ENCODE measurements at places on chromosomes 4 and X.

DNA sequence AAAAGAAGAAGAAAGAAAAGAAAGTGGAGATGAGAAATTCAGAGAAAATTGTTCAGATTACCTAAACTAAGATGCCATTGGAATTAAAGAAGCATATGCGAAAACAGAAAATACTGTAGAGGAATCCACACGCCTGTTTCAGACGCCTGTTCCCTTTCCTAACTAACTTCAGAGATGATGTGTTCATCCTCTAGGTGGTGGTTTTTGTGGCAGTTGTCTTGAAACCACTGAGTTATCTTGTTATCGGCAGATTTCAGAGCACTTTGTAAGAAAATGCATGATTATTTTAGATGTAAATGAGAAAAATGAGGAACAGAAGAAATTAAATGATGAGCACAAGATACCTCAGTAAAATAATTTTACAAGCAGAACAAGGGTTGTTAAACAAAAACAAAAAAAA is 48.3 kb downstream of the FUNDC1 start:
- no peak for DNase-seq

GRCh38 chr4:76053730-76054129 is 17.9 kb upstream of the CXCL11 start:
- no peak for DNase-seq

GRCh38 chr4:73943555-73943954 is 38.3 kb downstream of the PF4 start:
- DNase-seq: no peak

- no peak for DNase-seq
Measured at GRCh38 chr4:185582651-185583400, 47.5 kb upstream of the PDLIM3 start.

DNA sequence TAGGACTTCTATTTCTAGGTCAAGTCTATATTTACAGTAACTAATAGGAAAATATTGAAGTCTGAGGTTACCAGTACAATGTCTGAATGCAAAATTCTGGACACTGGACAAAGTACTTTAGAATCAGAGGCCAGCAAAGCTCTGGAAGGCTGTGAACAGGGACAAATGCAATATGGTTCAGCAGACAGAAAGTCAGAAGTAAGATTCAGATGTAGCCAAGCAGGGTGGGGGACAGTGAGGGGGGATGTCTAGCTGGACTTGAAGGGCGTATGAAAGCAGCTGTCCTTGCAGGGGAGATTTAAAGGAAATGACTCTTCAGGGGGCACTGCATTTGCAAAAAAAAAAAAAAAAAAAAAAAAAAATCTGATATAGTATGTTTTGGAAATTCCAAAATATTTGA is 2.9 kb downstream of the SORBS2 start:
- DNase-seq: no peak

- no peak for DNase-seq
Measured at GRCh38 chr4:163612762-163613161, 118.3 kb downstream of the TMA16 start.

GRCh38 chr4:48049483-48049882 is 32.9 kb downstream of the NIPAL1 start:
- DNase-seq: no peak

- DNase-seq: no peak
Measured at GRCh38 chr4:154781126-154781982, at the start of gene RBM46. Gene RBM46 (plus strand): TSS chr4:154781272. CDS start chr4:154796753, 15,481 bp downstream.

GRCh38 chr4:58688568-58688967 is 1578.4 kb upstream of the IGFBP7 start:
- no peak for DNase-seq

GRCh38 chr4:76527666-76528065 is 92.6 kb downstream of the SHROOM3 start:
- DNase-seq: no peak

DNA sequence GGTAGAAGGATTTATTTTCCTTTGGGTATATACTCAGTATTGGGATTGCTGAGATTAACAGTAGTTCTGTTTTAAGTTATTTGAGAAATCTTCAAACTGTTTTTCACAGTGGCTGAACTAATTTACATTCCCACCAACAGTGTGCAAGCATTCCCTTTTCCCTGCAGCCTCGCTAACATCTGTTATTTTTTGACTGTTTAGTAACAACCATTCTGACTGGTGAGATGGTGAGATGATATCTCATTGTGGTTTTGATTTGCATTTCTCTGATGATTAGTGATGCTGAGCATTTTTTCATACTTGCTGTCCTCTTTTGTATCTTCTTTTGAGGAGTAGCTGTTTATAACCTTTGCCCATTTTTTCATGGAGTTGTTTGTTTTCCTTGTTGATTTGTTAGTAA is 457.8 kb downstream of the TRAM1L1 start:
- DNase-seq: no peak

DNA sequence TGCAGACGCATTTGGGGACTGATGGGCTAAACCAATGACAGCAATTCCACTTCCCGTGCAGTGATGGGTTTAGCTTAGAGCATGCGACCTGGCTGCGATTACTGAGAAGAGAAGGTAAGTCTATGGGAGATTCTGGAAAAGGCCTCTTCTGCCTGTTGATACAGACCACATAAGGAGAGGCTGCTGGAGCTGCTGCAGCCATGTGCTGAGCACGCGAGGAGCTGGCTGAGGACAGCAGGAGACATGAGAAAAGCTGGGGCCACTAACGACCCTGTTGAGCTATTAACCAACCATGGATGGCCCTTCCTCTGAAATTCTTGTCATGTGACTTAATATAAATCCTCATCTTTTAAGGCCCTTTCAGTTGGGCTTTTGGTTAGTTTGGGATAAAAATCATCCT is 199.9 kb downstream of the PRDM5 start:
- no peak for DNase-seq

DNA sequence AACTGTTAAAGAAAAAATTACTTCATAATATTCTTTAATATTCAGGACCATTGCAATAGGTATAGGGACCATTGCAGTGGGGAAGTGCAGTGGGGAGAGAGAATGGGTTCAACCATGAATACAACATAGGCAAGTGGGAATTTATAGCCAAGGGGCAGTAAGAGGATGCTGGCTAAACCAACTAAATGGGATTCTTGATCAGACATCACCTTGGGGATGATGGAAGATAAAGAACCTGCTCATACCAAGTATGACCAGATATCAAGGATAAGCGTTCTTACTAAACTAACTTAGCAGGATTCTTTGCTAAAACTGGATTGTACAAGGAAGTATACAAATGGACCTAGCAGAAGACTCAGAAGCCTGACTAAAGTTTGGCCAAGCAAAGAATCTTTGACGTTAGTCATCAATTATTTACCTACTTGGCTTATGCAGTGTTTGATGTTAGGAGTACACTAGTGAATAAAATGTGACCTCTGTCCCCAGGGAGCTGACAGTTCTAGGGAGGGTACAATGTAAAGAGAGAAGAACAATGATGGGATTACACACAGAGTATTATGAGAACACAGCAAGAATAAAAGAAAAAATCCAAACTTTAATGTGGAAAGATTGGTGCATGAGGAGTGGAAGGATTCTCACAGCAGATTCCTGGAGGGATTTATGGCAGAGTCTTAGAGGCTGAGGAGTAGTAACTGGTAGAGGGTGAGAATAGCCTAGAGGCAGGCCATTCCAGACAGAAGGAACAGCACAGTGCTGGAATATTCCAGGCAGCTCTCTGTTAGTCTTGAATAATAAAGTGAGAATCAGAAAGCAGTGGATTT is 54.7 kb upstream of the MYOZ2 start:
- DNase-seq: no peak

DNA sequence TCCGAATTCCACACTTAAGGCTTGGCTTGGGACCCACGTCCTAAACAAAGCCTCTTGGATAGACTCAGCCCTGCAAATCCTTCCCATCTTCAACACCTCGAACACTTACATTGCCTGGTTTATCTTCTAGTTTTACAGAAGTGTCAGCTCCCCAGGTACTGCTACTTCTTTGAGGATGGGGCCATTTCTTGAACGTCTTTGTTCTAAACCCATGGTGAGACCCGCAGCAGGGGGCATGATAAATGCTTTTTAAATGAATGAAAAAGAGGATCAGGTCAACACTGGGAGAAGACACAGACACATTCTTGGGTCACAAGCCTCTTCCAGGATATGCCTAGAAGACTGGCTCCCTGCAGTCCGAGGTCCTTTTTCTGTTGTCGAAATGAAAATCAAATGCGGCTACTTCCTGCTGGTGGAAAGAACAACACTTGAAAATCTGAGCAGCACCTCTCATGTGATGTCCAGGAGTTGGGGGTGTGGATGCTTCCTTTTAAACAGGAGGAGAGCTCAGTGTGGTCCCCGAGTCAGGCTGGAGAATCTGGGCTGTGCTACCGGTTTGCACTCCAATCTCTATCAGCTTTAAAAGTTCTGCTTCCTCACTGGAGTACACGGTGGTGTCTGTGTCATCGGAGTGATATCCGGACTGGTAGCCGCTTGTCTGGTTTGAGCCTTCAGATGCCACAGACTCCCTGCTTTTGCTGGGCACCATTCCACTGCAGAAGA is 45.8 kb downstream of the KDR start:
- DNase-seq: no peak

DNA sequence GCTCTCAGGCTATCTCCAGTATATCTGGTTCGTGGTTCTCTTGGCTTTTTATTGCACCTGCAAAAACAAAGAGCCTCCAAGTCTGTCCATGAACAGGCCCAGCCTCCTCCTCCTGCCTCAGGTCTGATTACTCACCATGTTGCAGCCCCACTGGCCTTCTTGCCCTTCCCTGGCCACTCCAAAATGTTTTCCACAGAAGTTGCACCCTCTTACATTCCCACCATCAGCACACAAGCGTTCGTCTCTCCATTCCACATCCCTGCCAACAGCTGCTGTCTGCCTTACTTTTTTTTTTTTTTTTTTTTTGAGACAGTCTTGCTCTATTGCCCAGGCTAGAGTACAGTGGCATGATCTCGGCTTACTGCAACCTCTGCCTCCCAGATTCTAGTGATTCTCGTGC is 86.7 kb downstream of the RFC1 start:
- DNase-seq: no peak

- no peak for DNase-seq
Measured at GRCh38 chrX:56366901-56367300, 134.7 kb downstream of the KLF8 start.

DNA sequence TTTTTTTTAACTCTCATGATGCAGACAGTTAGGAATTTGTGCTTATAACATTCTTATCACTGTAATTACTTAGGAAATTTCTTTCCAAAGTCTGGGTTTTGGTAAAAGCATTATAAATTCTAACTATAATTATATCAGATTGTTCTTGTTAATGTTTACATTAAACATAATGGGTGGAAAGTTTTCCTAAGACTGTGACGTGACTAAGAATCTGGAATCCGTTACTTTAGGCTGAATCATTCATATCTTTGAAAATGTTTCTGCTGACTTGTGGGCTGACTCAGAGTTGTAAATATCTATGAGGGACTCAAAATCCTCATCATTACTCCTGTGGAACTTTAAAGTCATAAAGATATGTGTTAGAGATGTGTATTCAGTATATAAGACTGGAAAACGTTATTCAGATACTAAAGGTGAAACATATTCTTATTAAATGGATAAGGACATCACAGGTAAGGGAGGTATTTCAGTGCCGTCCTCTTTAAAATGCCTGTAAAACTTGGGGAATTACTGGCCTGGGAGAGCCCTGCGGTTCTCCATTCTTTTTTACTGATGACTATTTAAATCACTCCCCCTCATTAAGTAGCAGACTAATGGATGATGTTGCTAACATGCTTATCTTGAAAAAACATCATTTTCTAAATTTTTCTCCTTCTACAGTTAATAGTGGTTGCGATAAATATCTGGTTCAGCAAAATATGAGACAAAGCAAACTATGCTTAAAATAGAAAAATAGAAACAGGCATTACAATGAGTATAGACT is 159.0 kb downstream of the DCLK2 start:
- DNase-seq: no peak

DNA sequence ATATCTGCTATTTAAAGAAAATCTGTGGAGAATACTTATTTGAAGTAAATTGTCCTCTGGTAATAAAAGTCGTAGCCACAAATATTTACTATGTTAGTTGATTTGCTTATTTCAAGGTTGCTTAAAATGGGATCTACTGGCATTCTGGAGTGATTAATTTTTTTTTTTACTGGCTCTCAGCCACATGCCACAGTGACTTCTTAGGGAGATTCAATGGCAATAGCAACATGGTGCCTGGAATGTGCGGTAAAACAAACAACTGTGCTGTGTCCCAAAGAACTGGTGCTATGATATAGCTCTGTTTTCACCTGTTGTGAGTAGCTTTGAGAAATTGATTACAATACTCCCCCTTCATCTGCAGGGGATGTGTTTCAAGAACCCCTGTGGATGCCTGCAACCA is 324.3 kb downstream of the GPAT3 start:
- DNase-seq: no peak

- no peak for DNase-seq
Measured at GRCh38 chr4:147054228-147054872, 108.7 kb upstream of the TTC29 start.

DNA sequence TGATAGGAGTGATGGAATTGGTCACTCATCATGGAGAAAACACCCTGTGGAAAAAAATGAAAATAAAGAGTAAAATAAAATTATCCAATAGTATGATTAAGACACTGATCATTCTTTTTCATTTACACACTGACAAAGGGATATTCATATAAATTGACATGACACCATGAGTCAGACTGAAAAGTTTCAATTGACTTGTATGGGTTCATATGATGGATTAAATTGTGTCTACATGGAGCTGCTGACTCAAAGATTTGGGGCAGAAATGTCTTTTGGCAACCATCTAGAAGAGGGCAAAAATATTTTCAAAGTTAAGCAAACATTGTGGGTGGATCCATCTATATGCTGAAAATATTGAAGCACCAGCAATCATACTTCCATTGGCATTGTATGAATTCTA is 153.4 kb upstream of the PPP3CA start:
- DNase-seq: no peak

DNA sequence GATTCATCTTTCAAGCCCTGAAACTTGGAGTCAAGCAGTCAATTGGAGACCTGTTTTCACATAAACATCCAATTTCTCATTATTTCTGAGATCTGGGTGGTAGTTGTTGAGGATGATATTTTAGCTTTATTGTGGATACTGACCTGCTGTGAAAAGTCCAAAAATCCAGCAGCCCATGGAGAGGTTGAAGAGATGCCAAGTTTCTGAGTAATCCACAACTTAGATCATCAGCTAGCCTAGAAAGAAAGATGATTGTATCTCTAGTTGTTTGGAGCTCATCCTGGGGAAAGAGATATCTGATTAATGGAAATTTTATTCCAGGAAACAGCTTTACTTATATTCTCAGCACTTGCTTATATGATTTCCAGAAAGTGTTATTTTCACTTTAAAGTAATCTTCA is 48.6 kb upstream of the DCX start:
- no peak for DNase-seq

DNA sequence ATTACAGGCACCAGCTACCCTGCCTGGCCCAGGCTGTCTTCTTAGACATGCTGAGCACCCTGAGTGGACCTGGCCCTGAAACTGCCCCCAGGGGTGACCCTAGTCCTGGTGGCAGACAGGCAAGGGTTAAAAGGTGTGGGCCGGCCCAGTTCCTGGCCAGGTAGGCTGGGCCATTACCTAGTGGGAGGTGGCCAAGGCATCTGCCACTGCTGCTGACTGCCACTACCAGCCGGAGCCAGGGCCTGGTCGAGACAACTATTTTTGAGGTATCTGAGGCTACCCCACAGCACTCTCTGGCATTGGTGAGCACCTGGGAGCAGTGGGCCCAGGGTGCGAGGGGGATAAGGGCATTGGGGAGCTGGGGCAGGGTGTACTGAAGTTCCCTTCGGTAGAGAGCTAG is at the start of gene CCDC120:
Gene CCDC120 (plus strand): TSS at position 206 of the 400 bp plus-strand sequence. CDS start 3,043 bp downstream, outside the sequence.
- no peak for DNase-seq

Measured in GM19239 (cell line).